Activated naive CD4-positive, alpha-beta T cell (primary cell): ENCODE measurements at places on chromosomes 6 and 20.

GRCh38 chr20:38073307-38074071 is 39.9 kb downstream of the RPRD1B start:
- no peak for DNase-seq

DNA sequence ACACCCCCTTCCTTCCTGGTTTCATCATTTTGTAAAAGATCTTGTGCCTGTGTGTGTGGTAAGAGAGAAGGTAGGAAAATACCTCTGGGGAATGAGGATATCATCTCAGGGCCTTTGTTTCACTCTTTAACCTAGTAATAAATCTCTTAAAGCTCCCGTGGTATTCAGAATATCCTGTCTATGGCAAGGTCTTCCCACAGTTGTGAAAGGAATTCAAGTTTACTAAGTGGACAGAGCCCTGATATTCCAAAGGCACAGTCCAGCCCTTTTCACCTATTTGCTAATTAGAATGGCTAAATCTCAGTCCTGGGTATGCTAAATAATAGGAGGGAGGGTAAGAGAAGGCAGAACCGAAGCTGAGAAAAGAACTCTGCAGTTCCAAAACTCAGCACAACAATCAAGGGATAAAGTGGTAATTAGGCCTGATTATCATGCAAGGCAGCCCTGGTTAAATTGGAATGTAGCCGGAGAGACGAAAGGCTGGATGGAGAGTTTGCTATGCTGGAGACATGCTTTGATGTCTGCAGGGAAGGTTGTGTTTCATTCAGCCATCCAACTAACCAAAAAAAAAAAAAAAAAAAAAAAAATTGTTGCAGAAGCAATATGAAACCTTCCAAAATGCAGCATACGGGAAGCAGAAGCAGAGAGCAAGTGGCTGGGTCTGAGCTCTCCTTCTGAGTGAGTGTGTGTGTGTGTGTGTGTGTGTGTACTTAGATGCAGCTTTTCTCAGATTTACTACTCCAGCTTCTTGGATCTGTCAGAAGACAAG is 28.5 kb upstream of the PIM1 start:
- no peak for DNase-seq

DNA sequence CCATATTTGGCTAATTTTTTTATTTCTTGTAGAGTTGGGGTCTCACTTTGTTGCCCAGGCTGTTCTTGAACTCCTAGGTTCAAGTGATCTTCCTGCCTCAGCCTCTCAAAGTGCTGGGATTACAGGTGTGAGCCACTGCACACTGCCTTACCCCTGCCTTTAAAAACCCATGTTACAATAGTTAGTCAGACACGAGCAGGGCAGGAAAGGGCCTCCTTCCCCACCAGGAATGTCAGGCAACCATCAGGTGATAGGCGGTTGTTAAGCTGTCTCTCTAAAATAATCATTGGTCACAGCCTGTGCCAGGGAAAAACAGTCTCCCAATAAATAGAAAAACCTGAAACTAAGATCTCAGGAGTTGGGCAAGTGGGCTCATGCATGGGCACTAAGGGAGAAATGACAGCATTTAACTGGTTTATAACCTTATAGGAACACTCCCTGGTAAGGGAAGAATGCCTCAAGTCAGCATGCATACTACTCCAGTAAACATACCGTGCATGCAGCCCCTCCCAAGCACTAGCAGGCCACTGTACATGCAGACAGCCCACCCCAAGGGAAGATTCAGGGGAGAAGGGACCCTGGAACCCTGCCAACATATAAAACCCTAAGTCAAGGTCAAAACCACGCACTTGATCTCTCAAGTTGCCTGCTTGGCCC is 8.4 kb downstream of the OR2H2 start:
- no peak for DNase-seq

DNA sequence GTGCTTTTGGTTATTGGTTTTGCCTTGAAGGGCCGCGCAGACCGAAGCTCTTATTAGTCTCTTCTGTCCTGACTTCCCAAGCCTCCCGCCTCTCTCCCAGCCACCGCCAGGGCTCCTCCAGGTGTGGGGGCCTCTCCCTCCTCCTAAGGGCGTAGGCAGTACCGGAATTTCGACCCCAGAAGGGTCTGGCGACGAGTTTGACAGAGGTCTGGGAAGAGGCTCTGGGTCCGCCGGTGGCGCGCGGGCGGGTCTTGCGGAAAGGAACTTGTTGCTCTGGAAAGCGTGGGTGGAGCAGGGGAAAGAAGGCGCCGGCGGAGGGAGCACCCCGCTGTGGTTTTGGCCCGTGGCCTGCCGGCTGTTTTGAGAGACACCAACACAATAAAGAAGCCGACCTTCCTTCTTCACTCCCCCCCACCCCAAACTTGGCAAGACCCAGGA is 1.8 kb downstream of the PCSK2 start:
- no peak for DNase-seq

GRCh38 chr6:159267165-159267564 is 98.0 kb downstream of the FNDC1 start:
- no peak for DNase-seq

- DNase-seq = no peak
Measured at GRCh38 chr6:52284131-52284459, 447 bp downstream of the MCM3 start.

- no peak for DNase-seq
Measured at GRCh38 chr6:22706651-22707050, 137.3 kb downstream of the HDGFL1 start.

GRCh38 chr6:90187437-90188121 is 109.1 kb downstream of the BACH2 start:
- DNase-seq = no peak

DNA sequence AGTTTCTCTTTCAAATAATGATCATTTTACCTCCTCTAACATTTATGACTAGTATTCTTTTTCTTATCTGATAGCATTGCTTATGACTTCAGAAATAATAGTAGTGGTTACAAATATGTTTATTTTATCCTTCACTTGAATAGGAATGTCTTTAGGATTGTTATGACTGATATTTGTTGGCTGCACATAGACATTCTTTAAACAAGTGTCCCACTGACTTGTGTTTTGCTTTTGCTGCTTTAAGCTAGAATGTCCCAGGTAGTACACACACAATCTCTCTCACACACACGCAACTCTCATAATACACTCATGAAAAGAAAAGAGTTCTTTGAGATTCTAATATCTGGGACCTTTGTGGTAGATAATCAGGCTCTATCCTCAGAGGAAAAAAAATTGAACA is 21.6 kb downstream of the KIAA1586 start:
- no peak for DNase-seq

- DNase-seq = no peak
Measured at GRCh38 chr20:37389241-37389747, 43.4 kb downstream of the SRC start.

- no peak for DNase-seq
Measured at GRCh38 chr20:39849664-39850063, 839.4 kb downstream of the MAFB start.

- DNase-seq = no peak
Measured at GRCh38 chr6:63553208-63553607, 19.1 kb upstream of the LOC128125822 start.

DNA sequence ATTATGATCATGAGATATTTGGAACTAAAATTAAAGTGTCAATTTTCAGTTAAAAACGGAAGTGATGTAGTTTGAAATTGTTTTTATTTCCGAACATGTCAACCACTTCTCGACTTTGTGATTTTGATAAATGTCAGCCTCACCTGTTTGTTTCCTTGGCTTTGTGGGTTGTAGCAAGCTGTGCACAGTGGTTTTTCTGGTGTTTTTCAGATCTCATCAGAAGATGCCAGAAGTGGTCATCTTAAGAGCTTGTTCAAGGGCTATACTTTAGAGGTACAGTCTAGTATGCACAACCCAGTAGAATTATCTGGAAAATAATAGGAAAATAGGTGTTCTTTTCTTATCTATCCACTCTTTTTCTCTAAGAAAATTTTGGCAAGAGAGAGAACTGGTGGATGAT is 134.0 kb downstream of the GRIK2 start:
- no peak for DNase-seq

- no peak for DNase-seq
Measured at GRCh38 chr20:8196096-8196495, 64.0 kb downstream of the PLCB1 start.

DNA sequence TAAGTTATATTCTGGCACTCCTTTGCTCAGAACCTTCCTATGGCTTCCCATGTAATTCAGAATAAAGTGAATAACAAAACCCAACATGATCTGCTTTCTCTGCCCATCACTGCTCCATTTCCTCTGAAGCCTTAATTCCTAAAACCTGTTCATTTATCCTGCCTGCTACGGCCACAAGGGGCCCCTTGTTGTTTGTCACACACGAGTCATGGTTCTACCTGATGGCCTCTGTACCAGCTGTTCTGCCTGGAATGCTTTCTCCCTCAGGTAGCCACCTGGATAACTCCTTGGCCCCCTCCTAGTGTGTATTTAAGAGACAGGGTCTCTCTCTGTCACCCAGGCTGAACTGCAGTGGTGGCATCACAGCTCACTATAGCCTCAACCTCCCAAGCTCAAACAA is 26.8 kb downstream of the ERGIC3 start:
- no peak for DNase-seq

GRCh38 chr6:10852361-10852960 is 14.1 kb upstream of the MAK start:
- no peak for DNase-seq

GRCh38 chr6:145028144-145028818 is 707.0 kb downstream of the EPM2A start:
- no peak for DNase-seq

GRCh38 chr20:11338496-11339306 is 579.0 kb upstream of the BTBD3 start:
- no peak for DNase-seq

GRCh38 chr6:145329257-145329656 is 406.1 kb downstream of the EPM2A start:
- DNase-seq = no peak

GRCh38 chr6:55277646-55278045 is 49.6 kb upstream of the GFRAL start:
- no peak for DNase-seq

GRCh38 chr6:93036835-93037234 is 382.5 kb downstream of the EPHA7 start:
- DNase-seq = no peak

GRCh38 chr6:89853068-89853467 is 23.4 kb downstream of the CASP8AP2 start:
- no peak for DNase-seq
